Muscle of back (tissue), 13 donors: ENCODE measurements at places on chromosomes 7 and 10. TPM values are rescaled to one million over a fixed set of nuclear protein-coding genes. Genes with fewer than 3 reads are reported as not detected.

GRCh38 chr7:50502001-50502684 is 52.0 kb upstream of the FIGNL1 start:
- peak; percentile 80 for DNase-seq

- DNase-seq, result peak; percentile 65
These were observed 21.4 kb upstream of the GSDME start for GRCh38 chr7:24778543-24779282.

DNA sequence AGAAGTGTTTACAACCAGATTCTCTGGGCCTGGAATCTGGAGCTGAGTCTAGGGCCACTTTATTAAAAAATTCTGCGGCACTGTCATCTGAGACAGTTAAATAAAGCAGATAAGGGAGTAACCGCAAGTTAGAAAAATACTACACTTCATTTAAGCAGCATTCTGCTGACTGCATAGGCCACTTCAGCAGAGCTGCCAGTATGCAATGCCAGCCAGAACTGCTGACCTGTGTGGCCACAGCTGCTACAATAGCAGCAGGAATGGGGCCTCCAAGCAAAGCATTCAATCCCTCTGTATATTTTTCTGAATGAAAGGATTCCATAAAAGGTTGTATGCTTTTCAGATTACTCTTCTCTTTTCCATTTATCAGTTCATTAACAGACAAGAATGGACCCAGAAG is 136.0 kb downstream of the COL28A1 start:
- DNase-seq, result no peak

- peak; percentile 10 for DNase-seq
These were observed 63.1 kb downstream of the MALRD1 start for GRCh38 chr10:19111501-19112267.

DNA sequence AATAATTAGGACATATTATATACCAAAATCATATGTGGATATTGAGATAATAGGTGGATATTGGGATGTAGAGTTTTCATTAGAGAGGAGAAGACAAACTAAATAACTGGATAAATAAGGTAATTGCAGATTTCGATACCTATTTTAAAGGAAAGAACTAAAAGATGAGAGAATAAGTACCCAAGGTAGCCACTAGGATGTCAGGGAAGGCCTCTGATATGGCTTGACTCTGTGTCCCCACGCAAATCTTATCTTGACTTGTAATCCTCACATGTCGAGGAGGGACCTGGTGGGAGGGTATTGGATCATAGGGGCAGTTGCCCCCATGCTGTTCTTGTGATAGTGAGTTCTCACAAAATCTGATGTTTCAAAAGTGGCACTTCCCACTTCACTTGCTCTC is 44.7 kb upstream of the TMEM229A start:
- DNase-seq, result no peak

DNA sequence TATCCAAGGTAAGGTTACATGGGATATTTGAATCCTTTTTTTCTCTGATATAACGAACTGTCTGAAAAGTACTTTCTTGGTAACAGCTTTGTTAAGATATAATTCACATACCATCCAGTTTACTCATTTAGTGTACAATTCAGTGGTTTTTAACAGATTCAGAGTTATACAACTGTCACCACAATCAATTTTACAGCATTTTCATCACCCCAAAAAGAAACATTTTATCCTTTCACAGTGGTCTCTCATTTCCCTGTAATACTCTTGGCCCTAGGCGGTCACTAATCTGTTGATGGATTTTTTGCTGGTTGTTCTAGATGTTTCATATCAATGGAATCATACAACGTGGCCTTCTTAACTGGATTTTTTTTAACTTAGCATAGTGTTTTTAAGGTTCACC is 91.6 kb downstream of the GLCCI1 start:
- DNase-seq, result no peak

Gene SPDYE2B
- 1.3 TPM for polyA plus RNA-seq

DNA sequence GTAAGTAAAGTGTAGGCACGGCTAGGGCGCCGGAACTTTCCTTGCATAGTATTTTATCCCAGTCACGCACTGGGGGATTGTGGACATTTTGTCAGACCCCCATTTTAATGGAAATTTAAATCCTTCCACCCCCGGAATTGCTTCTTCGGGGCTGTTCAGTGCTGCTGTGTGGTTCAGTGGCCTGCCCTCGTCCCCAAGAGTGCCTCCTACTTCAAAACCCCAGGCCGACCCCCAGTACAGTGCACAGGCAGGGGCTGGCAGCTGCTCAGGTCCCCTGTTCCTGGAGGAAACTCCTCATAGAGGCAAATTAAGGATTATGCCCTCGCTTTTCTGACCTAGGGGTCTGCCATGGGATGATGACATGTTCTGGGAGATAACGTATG is 94.5 kb downstream of the PTPRE start:
- no peak for DNase-seq

DNA sequence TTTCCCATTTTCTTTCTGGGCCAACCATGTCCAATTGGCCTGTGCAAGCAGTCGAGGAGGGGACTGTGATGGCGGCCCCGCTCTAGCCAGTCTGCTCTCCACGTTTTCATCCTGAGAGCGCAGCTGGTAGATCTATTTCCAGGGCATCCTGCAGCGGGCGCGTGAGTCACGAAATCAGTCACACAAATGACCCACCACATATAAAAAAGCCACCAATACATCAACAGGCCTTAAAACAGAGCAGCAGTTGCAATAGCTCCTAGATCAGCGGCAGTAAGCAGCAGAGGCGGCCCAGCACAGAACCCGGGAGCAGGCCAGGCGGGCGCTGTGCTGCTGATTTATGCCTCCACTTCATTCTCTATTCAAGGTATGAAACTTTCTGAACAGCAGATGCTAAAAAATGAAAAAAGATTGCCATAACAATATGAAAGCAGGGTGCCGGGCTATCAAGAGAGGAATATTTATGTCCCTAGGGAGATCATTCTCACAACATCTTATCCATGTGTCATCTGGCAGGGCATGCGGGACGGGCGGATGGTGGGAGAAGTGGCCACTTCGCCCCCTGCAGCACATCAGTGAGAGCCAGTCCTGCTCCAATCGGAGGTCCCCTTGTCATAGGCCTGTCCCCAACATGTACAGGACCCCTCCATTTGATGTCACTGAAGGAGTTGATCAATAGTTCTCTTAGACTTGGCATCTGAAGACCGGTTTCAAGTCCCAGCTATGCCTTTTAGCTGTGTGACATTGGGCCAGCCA is 98.0 kb upstream of the GPR26 start:
- no peak for DNase-seq

- no peak for DNase-seq
These were observed 72.5 kb upstream of the KCNMA1 start for GRCh38 chr10:77710081-77710551.
